ENCODE measurements at places on chromosomes 11 and 22.
A peak's percentile ranks its signal among the peaks of the same experiment; 100 is the strongest.

- peaks cover 16% of the 10 kb centered on the region for H3K36me3 ChIP-seq
- peak; percentile 53 for DNase-seq
- peak overlapping the region; percentile 100 for H3K4me3 ChIP-seq
- H3K4me1 ChIP-seq: peaks cover 41% of the 10 kb centered on the region
- peak overlapping the region; percentile 100 for H3K27ac ChIP-seq
- H3K27me3 ChIP-seq: no peaks in the 10 kb centered on the region
These were observed 482 bp downstream of the DDX17 start for GRCh38 chr22:38505541-38506117.

GRCh38 chr11:2794046-2794967, 91.3 kb downstream of the CDKN1C start:
- no peak overlapping the region for H3K27ac ChIP-seq
- DNase-seq: peak; percentile 13
- no peaks in the 10 kb centered on the region for H3K27me3 ChIP-seq
- H3K4me1 ChIP-seq: peaks cover 22% of the 10 kb centered on the region
- H3K4me3 ChIP-seq: no peak overlapping the region

DNA sequence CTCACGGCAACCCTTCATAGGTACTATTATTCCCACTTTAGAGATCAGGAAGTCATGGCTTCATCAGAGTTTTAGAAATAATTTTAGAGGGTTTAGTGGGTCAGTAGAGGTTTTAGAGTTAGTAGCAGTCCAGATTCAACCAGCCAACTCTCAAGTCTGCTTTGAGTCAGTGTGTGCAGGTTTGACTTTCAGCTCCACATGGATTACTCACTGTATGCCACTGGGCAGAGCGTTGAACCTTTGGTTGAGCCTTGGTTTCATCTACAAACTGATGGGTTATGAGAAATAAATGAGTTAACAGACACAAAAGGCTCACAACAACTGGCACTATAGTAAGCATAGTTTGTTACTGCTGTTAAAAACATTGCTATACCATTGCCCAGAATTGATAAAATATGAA, 19.0 kb upstream of the TP53AIP1 start:
- no peak overlapping the region for H3K27ac ChIP-seq
- no peak overlapping the region for H3K4me3 ChIP-seq
- no peaks in the 10 kb centered on the region for H3K27me3 ChIP-seq
- no peaks in the 10 kb centered on the region for H3K4me1 ChIP-seq

GRCh38 chr11:66188580-66188979, 79.9 kb upstream of the RAB1B start:
- peaks cover 16% of the 10 kb centered on the region for H3K36me3 ChIP-seq
- no peaks in the 10 kb centered on the region for H3K27me3 ChIP-seq
- peaks cover 30% of the 10 kb centered on the region for H3K4me1 ChIP-seq
- H3K4me3 ChIP-seq: no peak overlapping the region

DNA sequence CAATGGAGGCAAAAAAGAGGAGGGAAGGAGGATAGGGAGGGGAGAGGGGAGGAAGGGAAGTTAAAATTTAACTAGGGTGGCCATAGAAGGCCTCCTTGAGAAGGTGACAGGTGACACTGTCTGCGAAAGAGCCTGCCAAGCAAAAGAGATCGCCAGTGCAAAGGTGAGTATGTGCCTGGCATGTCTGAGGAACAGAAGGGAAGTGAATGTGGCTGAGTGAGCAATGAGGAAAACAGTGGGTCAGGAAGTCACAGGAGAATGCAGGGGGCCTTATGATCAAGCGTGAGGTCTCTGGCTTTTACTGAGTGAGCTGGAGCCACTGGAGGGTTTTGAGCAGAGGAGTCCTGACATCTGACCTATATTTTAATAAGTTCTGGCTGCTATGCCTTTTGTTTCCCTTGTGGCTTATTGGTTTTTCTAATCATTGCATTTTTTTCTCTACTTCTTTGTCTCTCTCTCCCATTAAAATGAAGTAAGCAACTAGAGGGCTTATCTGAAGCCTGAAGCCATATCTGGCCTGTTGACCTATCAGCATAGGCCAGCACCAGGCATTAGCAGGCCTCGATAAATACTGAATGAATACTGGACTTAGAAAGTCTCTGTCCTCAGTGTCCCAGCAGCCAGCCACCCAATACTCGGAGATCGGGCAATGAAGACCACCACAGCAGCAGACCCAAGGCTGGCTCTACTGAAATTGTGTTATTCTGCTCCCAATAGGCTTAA, 5.6 kb downstream of the AP1B1 start:
- H3K36me3 ChIP-seq: peaks cover 2% of the 10 kb centered on the region
- DNase-seq: no peak
- no peak overlapping the region for H3K4me3 ChIP-seq
- peaks cover 8% of the 10 kb centered on the region for H3K4me1 ChIP-seq
- H3K27ac ChIP-seq: no peak overlapping the region
- H3K27me3 ChIP-seq: no peaks in the 10 kb centered on the region

- peak overlapping the region; percentile 60 for H3K27ac ChIP-seq
- no peak for DNase-seq
- no peak overlapping the region for H3K4me3 ChIP-seq
- no peaks in the 10 kb centered on the region for H3K36me3 ChIP-seq
- peaks cover 21% of the 10 kb centered on the region for H3K4me1 ChIP-seq
These were observed 192.3 kb upstream of the CADM1 start for GRCh38 chr11:115696563-115696962.

DNA sequence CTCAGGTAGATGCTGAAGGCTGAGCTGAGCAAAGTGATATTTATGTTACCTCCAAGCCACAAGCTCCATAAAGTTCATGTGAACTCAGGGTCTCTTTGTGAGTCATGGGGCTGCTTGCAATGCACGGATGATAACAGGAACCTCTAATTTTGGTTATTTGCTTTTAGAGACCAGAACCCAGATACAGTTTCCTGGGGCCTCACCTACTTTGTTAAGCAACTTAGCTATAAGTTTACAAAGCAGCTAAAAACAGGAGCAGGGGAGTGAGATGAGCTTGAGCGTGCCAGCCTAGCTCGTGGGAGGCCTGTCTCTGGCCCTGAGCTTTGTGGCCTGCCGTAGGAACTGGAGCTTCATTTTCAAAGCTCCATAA, 29.2 kb downstream of the SREBF2 start:
- H3K4me3 ChIP-seq: no peak overlapping the region
- no peak for DNase-seq
- H3K27me3 ChIP-seq: no peaks in the 10 kb centered on the region
- H3K27ac ChIP-seq: peak overlapping the region; percentile 83
- H3K4me1 ChIP-seq: peaks cover 18% of the 10 kb centered on the region
- peaks cover 6% of the 10 kb centered on the region for H3K36me3 ChIP-seq

DNA sequence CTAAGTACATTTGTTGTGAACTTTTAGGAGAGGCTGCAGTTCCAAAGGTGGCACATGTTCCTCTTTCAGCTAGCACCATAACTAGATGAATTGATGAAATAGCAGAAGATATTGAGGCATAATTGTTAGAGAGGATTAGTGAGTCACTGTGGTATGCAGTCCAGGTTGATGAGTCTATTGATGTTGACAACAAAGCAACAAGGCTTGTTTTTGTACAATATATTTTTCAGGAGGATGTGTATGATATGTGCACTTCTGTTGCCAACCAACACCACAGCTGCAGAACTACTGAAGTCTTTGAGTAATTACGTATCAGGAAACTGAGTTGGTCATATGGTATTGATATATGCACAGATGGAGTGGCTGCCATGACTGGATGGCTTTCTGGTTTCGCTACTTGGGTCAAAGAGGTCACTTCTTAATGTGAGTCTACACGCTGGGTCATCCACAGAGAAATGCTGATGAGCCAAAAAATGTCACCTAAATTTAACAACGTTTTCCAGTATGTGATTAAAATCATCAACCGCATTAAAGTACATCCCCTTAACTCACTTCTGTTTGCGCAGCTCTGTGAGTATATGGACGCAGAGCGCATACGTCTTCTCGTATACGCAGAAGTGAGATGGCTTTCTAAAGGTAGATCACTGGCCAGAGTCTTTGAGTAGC, 261.3 kb upstream of the ANO5 start:
- no peaks in the 10 kb centered on the region for H3K4me1 ChIP-seq
- no peaks in the 10 kb centered on the region for H3K36me3 ChIP-seq
- no peak for DNase-seq
- no peak overlapping the region for H3K4me3 ChIP-seq
- H3K27me3 ChIP-seq: no peaks in the 10 kb centered on the region
- H3K27ac ChIP-seq: no peak overlapping the region

DNA sequence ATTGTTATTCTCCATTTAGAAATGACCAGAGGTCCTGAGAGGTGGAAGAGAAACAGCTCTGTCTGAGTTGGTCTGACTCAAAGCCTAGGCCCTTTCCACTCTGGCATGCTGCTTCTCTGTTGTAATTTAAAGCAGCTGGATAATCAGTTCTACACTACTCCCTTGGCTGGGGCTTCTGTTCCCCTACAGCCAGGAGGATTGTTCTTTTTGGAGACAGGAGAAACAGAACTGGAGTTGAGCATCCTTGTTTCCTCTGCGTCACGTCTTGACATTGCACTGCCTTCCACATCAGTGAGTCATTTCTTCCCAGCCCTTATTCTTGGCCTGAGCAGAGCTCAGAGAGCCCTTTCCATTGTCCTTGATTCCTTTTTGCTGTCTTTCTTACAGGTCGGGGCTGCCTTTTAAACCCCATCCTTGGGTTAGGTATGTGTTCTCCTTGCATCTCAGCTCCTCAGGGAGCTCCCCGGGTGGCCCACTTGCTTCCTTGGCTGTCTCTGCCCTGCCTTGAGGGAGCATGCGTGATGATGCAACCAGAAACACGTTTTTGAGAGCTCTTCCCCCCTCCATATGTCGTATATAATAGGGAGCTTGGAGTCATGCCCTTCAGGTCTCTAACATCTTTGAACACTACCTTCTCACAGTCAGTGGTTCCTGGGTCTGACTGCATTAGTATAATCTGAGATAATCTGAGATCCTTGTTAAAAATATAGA, 35.7 kb downstream of the CYB5R2 start:
- H3K36me3 ChIP-seq: peaks cover 68% of the 10 kb centered on the region
- DNase-seq: no peak
- no peaks in the 10 kb centered on the region for H3K27me3 ChIP-seq
- no peak overlapping the region for H3K4me3 ChIP-seq
- H3K27ac ChIP-seq: no peak overlapping the region

DNA sequence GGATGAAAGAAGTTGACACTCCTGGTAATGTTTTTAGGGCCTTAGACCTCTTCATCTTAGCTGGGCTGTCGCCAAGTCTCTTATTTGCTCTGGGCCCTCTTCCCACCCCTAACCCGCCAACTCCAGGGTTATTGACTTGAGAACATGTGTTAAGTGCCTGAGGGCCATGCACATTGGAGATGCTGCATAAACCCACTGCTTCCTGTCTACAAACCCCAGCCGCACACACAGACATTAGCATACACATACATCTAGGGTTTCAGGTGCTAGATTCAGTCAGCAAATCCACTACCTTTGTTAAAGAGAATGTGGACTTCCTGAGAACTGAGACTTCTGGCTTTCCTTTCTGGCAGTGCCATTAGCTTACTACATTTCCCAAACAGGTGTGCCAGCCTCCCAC, 817 bp downstream of the PANX3 start:
- DNase-seq: no peak
- H3K27ac ChIP-seq: no peak overlapping the region
- H3K4me1 ChIP-seq: no peaks in the 10 kb centered on the region
- H3K36me3 ChIP-seq: no peaks in the 10 kb centered on the region

- no peaks in the 10 kb centered on the region for H3K36me3 ChIP-seq
- H3K27me3 ChIP-seq: no peaks in the 10 kb centered on the region
- H3K4me3 ChIP-seq: no peak overlapping the region
- no peak overlapping the region for H3K27ac ChIP-seq
These were observed 21.7 kb downstream of the CAVIN3 start for GRCh38 chr11:6298605-6299004.

- H3K27me3 ChIP-seq: no peaks in the 10 kb centered on the region
- H3K27ac ChIP-seq: no peak overlapping the region
- H3K4me3 ChIP-seq: no peak overlapping the region
- no peak for DNase-seq
- H3K4me1 ChIP-seq: no peaks in the 10 kb centered on the region
- peaks cover 24% of the 10 kb centered on the region for H3K36me3 ChIP-seq
These were observed 141.0 kb downstream of the MSANTD4 start for GRCh38 chr11:105881027-105881426.

GRCh38 chr22:39625569-39626537, 55.3 kb downstream of the CACNA1I start:
- no peak for DNase-seq
- H3K27me3 ChIP-seq: peaks cover 15% of the 10 kb centered on the region
- H3K36me3 ChIP-seq: no peaks in the 10 kb centered on the region
- H3K4me1 ChIP-seq: peaks cover 3% of the 10 kb centered on the region
- H3K27ac ChIP-seq: no peak overlapping the region
- H3K4me3 ChIP-seq: no peak overlapping the region

DNA sequence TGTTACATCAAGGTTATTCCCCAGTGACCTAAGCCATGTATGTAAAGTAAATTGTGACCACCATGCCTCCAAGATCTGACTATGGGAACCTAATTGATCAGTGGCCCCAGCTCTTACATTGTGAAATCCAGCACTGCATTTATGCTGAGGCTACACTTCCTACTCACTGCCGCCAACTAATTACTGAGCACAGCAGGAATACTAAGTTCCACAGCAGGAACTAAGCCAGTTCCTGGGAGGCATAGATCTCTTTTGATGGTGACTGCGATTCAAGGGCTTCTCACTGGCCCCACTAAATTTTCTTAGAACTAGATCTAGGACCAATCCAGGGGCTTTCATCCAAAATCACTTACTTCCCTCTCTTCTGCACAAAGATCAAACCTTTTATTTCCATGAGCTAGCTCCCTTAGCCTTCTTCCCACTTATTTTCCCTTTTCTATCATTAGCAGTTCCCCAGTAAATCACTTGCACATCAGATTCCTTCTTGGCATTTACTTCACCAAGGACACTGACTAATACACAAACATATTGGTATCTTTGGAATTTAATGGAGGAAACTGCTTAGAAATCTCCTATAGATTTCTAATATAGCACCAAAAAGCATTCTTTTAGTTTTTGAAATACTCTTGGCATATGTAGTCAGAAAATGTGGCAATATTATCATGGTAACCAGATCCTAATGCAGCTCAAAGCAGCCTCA, 46.0 kb downstream of the CNTN5 start:
- no peak for DNase-seq
- no peak overlapping the region for H3K27ac ChIP-seq
- H3K36me3 ChIP-seq: no peaks in the 10 kb centered on the region
- H3K4me1 ChIP-seq: peaks cover 17% of the 10 kb centered on the region
- no peaks in the 10 kb centered on the region for H3K27me3 ChIP-seq

GRCh38 chr11:68684385-68685356, at the start of gene GAL:
TSS of gene GAL (plus strand) at chr11:68684544. CDS start at chr11:68684924, 380 bp downstream.
- H3K27ac ChIP-seq: no peak within 1 kb of the TSS
- no peaks in the 10 kb centered on the region for H3K36me3 ChIP-seq
- peaks cover 7% of the 10 kb centered on the region for H3K4me1 ChIP-seq
- H3K27me3 ChIP-seq: peaks cover 76% of the 10 kb centered on the region
- H3K4me3 ChIP-seq: peak within 1 kb of the TSS; percentile 52

GRCh38 chr11:36362902-36363301, 66.8 kb downstream of the PRR5L start:
- no peak overlapping the region for H3K4me3 ChIP-seq
- H3K4me1 ChIP-seq: peaks cover 42% of the 10 kb centered on the region
- peak overlapping the region; percentile 53 for H3K27ac ChIP-seq
- H3K36me3 ChIP-seq: no peaks in the 10 kb centered on the region
- no peak for DNase-seq
- H3K27me3 ChIP-seq: no peaks in the 10 kb centered on the region

Data from mesothelial cell of epicardium (in vitro differentiated cells).